ENCODE measurements at places on chromosomes 1 and 21.

DNA sequence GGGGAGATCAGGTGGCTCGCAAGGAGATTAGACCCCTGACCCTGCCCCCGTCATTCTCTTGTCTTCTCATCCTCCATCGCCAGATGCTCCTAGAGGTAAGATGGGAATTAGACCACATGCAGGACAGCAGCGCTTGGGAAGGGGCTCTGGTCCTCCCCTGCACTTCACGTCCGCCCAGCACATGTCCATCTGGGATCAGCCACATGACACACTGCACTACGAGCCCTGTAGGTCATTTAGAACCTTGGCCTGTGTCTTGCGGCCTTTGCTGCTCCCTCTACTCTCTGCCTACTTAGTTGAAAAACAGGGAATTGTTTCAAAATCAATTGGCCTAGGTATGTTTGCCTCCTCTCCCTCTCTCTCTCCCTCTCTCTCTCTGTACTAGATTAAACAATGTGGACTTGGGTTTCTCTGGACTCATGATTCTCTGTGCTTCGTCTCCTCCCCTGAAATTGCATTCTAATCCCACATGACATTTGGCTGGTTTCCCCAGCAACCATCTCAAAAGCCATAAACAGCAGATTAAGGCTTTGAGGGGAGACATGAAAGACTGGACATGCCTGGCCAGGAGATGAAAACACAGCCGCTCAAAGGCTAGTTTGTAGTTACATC is 3.8 kb upstream of the NCMAP start:
- DNase-seq, result no peak

DNA sequence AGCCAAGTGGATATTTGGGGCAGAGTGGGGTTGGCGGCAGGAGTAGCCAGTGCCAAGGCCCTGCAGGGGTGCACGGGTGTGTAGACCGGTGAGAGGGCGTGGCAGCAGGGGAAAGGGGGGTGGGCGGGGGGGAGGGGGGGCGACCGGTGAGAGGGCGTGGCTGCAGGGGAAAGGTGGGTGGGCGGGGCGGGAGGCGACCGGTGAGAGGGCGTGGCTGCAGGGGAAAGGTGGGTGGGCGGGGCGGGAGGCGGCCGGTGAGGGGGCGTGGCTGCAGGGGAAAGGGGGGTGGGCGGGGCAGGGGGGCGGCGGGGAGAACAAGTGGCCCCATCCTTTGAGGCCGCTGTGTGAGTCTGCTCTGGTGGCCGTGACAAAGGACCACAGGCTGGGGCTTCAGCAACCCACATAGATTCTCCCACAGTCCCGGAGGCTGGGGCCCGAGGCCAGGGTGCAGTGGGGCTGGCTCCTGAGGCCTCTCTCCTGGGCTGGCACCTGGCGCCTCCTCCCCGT is 25.8 kb downstream of the RRP1 start:
- DNase-seq, result no peak

DNA sequence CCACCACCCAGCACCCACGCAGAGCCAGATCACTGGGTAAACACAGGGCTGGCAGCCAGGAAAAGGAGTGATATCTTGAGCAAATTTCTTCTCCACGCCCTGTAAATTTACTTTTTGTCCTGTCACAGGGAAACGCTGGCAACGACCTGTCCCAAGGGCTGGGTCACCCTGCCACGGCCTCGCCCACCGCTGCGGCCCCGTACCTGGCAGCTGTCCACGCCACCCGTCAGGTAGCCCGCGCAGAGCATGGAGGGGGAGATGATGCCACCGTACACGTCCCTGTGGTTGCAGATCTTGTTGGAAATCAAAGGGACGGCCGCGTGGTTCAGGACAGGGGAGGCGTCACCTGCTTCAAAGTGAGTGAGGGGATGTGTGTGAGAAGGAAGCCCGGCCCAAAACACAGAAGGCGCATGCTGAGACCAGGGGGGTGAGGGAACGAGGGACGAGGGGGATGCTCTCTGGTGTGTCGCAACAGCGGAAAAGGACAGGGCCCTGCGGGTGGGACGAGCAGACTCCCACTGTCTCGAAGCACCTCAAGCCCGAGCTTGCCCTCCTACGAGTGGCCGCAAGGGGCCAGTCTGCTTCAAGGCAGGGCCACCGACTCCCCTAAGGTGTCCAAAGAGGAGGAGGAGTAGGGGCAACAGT is 10.1 kb upstream of the TFF1 start:
- DNase-seq, result no peak

GRCh38 chr1:78464449-78464891 is 26.3 kb upstream of the PTGFR start:
- DNase-seq, result no peak

GRCh38 chr21:17053321-17053720 is 459.5 kb upstream of the CXADR start:
- DNase-seq, result no peak

DNA sequence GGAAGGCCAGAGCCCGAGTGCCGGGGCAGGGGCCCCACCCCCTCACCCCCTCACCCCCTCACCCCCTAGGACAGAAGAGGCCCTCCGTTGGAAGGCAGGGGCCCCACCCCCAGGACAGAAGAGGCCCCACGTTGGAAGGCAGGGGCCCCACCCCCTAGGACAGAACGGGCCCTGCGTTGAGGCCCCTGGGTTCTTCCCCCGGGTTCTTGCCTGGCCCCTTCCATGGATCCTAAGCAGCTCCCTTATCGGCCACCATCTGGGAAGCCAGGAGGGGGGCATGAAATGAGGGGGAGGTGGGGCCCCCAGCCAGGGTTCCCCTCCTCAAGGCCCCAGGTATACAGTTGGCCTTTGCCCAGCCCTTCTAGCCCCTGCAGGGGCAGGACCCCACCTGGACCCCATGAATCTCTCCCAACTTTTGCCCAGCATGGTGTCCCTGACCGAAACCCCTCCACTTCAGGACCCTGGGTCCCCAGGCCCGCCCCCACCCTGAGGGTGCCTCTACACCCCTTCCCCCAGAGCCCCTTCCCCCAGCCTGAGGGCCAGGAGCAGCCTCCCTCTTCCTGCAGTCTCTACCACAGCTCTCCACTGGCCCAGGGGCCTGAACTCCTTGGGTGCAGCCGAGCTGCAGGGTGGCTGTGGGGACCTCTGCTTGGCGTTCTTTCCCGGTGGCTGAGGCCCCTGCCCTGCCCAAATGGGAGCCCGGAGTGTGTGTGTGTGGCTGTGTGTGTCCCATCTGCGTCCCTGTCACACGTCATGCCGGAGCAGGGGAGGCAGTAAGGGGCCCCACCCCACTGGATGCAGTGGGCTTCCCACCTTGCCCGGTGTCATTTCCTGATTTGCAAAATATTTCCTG is 4.3 kb upstream of the VWA1 start:
- no peak for DNase-seq

DNA sequence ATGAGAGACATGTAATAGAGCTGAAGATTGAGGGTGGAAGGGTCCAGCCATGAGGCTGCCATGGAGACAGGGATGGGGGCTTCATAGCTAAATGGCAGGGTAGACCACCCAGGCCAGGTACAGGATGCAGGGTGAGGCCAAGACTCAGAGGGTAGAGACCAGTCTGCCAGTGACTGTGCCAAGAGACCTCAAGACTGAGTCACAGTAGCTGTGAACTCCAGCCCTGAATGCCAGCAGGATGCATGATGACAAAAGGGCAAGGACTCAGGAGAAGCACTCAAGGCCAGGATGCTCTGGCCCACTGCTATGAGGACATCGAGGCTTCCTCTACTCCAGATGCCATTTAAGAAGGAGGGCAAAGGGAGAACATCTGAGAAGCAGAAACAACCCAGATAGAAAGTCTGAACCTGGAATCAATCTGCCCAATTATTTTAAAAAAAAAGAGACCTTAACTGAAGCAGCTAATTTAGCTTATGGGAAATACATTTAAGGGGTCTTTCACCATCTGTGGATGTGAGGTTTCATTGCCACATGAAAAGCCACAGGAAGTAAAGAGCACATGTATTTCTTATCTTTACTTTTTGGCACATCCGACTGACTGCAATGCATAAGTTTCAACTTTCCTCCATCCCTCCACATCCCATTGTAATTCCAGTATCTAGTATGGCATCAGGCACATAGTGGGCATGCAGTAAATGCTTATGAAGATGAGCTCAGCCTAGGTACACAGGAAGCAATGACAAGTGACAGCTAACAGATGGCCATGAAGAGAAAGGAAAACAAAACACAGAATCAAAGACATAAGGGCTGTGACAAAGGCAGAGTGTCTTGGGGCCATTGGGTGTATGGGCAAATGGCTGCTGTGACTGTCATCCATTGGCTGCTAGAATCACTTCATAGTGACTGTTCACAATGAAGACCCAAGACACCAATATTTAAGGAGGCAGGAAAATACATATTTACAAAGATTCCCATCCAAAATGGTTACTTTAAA is 40.2 kb downstream of the SUSD4 start:
- no peak for DNase-seq

DNA sequence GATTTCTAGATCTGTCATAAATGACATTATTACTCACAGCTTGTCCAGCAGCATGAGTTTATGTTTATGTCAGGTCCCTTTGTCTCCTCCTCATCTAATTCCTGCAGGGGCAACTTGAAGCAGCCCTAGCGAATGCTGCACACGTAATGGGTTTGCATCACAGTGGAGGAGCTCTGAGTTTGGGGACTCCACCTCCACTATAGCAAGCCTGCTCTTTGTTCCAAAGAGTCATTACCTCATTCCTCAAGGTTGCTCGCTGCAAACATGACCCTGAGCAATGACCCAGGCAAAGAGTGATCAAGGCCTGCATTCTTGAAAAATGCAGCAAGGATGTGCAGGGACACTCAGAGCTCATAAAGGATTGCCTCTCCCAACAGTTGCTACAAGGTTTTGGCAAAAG is 261.9 kb downstream of the HHIPL2 start:
- no peak for DNase-seq

Data from activated naive CD8-positive, alpha-beta T cell treated with anti-CD3 and anti-CD28 coated beads, Interleukin-2, amount 10 ng/mL, durations not matched to agents 7 days and 5 days (primary cell).